Colonic mucosa (tissue), 4 donors: ENCODE measurements at places on chromosomes 5 and 9. TPM values are rescaled to one million over a fixed set of nuclear protein-coding genes. Genes with fewer than 3 reads are reported as not detected.

DNA sequence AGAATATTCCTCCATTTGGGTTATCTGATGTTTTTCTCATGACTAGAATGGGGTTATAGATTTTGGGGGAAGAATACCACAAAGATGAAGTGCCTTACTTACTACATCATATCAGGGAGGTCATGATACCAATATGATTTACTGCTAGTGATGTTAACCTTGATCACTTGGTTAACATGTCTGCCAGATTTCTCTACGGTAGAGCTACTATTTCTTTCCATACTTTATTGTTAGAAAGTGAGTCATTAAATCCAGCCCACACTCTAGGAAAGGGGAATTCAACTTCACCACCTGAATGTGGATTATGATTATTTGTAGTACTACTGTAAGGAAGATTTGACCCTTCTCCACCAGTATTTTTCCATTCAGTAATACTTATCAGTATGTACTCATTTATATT, 64.7 kb downstream of the UBE2R2 start:
- no peak for DNase-seq

DNA sequence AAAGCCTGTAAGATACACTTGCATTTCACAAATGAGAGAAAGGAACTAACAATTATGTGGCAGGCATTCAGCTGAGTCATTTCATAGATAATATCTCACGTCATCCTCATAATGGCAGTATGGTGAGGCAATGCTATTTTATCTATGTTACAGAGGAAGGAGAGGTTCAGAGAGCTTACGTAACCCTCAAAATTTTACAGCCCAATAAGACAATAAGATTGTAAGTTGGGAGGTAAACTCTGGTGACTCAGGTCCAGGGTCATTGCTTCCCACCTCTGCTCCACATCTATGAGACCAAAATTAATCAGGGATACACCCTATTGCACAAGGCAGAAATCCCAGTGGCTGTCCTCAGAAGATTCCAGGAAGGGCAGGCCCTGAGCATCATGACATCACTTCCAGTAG, 309.7 kb downstream of the NSG2 start:
- DNase-seq: no peak

GRCh38 chr5:14143546-14143840, 351 bp downstream of the TRIO start:
- DNase-seq: no peak

DNA sequence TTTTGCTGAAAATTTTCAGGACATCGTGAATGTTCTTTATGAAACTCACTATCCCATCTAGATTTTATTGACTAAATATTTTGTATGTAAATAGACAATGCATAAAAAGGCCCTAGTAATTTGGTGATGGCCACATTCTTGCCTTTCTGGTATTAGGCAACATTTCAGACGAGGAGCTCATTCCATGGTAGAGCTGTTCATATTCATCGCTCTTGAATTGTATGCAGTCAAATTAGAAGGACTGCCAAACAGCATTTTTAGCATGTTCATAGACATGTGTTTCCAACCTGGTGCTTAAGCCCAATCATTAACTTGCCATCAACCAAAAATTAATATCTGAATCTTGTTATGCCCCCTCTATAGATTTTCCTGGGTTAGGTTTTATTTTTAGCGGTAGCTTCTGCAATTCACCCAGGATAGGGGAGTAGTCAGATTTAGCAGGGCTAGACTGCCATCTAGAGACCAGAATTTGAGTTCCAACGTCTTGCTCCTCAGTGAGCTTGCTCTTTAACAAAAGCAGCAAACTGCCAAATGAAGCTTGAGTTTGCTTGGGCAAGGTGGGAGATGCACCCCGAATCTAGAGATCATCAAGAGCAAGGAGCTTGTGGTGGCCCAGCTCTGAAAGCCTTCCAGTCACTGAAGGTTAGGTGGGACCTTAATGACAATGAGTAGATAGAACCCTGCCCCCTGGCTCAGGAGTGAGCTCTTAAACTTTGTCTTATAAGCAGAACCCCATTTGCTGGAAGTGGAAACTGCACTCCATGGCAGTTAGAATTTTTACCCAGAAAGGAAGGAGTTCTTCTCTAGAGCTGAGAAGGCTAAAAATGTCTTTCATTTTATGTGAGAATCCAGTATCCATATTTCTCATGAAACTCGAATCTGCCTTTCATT, 456.2 kb downstream of the RASEF start:
- DNase-seq: peak; percentile 66

GRCh38 chr9:2403701-2404100, 217.9 kb upstream of the VLDLR start:
- no peak for DNase-seq

GRCh38 chr9:134139081-134139480, 3.2 kb downstream of the WDR5 start:
- no peak for DNase-seq

- no peak for DNase-seq
Measured at GRCh38 chr9:130543368-130543767, 36.0 kb upstream of the FUBP3 start.

GRCh38 chr5:149441986-149442385, 62.9 kb upstream of the IL17B start:
- DNase-seq: no peak

GRCh38 chr5:168347368-168348083, 56.1 kb downstream of the WWC1 start:
- DNase-seq: no peak

DNA sequence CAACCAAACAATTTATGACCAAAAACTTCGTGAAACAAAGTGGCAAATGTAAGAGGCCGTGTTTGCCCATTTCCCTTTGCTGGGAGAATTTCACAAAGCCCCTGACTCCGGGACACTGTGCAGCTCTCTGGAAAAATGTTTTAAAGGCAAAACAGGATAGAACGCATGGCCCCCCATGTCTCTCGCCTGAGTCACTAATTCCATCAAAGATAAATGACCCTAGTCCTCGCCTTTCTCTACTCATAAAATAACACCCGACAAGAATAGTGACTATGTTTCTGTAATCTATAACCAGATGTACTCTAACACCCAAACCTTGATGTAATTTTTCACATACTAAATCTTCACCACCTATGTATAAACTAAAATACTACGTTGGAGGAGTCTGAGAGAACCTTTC, 55.7 kb upstream of the SAP30L start:
- no peak for DNase-seq

DNA sequence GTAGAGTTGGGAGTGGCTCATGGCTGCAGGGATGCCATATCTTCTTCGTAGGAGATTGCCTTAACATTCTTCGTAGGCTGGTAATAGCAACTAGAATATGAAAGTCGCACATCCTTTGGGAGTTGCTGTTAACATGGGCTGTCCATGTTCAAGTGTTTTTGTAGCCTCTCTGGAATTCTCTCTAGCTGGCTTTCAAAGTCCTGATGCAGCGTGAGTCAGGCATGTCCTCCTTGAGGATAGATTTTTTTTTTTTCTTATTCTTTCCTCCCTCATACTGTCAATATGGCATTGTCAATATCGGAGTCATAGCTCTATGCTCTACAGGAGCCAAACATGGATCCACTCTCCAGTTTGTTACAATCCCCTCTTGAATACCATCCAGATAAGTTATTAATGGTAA, 494.8 kb upstream of the WWC1 start:
- no peak for DNase-seq

KIAA0825 gene
- total RNA-seq: 1.1 TPM

SCGB3A2 gene
- total RNA-seq: 0.67 TPM

PCDHA9 gene
- 0.19 TPM for total RNA-seq

GPX3 gene
- 30.2 TPM for total RNA-seq

SH3TC2 gene
- total RNA-seq: 0.66 TPM

GTF2H2C gene
- total RNA-seq: 16.0 TPM
